SK-N-DZ (cell line): ENCODE measurements at places on chromosomes 2 and 18.

GRCh38 chr2:119158563-119159347 lies at the start of gene C1QL2:
Gene C1QL2, minus strand, starts transcription at chr2:119158751. Its CDS starts 482 bp downstream, at chr2:119158269.
- no peak for DNase-seq

- no peak for DNase-seq
Measured at GRCh38 chr18:24208270-24209035, 69.6 kb downstream of the CABYR start.

DNA sequence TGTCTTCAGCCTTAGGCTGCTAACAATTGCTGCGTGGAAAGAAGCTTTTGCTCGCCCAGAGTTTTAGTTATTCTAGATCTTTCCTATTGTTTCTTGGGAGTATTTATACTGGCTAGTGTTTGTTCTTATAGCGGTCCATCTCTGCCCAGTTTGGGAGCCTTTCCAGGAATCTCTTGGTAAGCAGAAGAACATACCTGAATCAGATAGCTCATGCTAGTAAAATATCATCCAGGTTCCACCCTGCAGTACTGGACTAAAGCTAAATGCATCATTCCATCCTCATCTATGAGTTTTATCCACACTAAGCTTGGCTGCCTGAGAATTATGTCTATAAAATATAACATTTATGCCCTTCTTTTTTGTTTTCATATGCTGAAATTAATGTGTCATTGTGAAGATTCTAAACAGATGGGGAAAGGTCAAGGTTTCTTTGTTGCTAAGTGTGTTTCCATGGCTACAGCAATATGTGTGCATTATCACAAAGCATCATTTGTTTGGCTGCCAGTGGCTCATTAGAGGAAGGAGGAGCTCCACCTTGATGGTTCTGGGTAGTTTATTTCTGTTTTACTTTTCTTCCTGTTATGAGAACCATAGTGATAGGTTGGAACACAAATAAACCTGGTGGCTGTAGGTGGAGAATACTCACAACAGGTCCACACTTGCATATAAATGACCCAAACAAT lies 182.8 kb downstream of the PIK3C3 start:
- no peak for DNase-seq

DNA sequence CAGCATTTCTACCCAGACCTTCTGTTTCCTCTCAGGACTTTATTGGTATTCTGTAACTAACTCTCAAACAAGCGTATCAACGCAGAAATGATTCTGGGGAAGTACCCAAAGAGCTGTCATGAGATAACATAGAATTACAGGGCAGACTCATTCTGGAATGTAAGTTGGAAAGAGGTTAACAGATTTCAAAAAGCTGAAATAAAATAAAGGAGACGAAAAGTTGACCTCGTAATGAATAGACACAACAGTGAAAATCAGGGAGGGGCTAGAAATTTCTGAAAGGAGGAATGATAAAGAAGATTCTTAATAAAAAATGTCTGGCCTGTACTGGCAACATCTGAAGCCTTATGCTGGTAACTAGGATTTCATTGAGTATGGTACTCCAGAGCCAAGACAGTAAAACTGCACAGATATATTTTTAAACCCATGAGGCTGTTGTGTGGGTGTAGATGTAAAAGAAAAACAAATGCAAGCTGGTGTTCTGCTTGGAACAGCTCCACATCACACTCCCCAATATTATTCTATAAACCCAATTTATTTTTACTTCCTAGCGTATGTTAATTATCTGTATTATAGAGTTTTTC lies 23.9 kb downstream of the RBMS1 start:
- DNase-seq = no peak

GRCh38 chr2:155190342-155190741 lies 491.8 kb downstream of the KCNJ3 start:
- no peak for DNase-seq

GRCh38 chr2:207143215-207144172 lies 22.3 kb downstream of the KLF7 start:
- no peak for DNase-seq

GRCh38 chr2:183951630-183952029 lies 646.7 kb upstream of the ZNF804A start:
- no peak for DNase-seq

- no peak for DNase-seq
Measured at GRCh38 chr18:72866442-72866900, 1.3 kb downstream of the NETO1 start.

- DNase-seq = no peak
Measured at GRCh38 chr18:77001979-77002378, 130.6 kb downstream of the MBP start.

- DNase-seq = no peak
Measured at GRCh38 chr2:187075199-187075635, 226.2 kb upstream of the ZSWIM2 start.

DNA sequence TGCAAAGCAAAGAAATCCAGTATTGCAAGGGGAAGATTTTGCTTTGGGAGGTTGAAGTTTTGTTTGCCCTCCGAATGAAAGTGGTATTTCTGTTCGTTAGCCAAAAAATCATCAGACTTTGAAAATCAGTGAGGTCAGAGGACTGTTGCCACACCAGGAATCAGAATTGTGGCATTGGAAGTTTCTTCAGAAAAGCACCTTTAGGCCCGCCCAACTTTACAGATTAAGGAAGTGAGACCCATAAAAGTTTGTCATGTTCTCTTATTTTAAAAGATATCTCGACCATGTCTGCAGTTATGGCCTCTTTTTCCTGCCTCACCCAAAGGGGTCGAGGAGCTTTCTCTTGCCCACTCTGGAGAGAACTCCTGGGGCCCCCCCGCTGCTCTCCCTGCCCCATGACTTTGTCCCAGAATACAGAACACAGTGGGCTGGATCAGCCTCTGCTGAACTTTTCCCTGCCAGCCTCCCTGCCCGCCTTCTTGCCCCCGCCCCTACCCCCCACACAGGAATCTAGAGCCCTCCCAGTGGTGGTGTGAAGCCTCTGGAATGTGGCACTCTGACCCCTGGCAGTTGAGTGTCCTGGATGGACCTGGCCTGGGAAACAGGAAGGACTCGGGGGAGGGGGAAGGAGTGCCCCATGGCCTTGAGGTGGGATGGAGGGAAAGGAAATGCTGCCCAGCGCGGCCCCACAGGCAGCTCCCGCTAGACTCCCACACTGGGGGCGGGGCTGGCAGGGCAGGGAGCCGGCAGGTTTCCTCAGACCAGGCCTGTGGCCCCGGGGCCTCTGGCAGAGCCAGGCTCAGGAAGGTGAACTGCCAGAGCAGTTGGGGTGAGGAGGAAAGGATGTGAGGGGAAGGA lies 25.3 kb downstream of the CRIM1 start:
- no peak for DNase-seq

DNA sequence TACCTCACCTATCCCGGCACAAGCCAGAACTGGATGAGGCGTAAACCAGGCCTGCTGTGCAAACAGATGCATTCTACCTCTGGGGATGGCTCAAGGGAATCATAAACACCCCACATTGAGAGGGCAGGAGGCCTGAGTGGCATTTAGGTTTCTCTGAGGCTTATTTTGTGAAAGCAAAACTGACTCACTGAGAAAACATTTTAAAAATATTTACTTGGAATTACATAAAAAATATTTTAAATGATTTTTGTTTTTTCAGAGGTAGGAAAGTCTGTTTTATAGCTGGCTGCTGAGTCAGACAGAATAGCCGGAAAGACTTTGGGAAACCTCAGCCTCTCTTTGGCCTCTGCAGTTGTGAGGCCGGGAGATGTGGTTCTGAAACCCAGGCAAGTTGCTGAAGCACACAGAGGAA lies 244.1 kb downstream of the NCKAP5 start:
- no peak for DNase-seq

- DNase-seq = no peak
Measured at GRCh38 chr2:51220606-51221005, 188.7 kb upstream of the NRXN1 start.

DNA sequence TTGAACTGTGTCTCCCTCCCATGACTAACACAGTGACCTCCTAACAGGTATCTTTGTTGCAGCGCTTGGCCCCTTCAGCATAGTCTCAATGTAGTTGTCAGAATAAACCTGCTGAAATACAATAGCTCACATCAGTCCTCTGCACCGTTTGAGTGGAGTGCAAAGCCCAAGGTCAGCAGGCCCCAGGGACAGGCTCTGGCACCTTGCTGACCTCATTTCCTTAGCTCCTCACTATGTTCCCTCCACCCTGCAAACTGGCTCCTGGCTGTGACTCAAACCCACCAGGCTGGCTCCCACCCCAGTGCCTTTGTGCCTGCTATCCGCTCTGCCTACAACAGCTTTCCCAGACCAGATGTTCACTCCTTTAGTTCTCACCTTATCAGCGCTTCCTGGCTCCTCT lies 146.7 kb downstream of the LRATD1 start:
- no peak for DNase-seq

DNA sequence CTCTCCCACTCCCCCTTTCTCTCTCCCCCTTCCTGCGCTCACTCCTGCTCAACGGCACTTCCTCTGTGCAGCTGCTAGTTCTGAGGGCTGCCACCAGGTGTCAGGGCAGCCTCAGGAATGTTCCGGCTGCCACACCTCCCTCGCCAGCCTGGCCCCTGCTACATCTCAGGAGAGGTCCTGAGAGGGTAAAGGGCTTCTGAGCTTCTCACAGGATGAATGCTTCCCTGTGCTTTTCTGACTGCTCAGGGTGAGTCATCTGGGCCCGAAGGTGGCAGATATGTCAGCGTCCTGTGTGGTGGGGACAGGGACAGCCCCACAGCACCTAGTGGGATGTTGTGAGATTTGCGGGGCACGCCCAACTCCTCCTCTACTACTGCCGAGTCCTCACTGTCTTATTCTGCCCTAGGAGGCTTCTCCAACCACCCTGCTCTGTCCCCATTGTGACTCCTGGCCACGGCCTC lies 49.0 kb downstream of the PLEKHB2 start:
- DNase-seq = peak; percentile 71

GRCh38 chr18:59382383-59382782 lies 23.3 kb upstream of the LMAN1 start:
- no peak for DNase-seq

DNA sequence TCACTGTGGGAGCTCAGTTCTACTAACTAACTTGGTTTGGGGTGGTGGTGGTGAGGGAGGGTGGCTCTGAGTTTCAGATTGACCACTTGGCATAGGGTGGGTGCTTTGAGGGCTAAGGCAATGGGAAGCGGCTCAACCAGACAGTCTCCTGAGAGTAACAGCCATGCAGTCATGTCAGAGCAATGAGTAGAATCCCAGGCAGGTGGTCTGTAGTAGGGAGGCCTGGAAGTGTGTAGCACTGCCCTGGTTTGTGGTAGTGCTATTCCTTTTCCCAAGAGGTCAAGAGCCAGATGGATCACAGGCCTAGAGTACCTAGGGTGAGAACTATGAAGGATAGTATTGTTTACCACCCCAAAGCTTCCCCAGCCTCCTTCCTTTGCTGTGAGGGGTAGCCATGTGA lies 18.7 kb upstream of the RAPH1 start:
- no peak for DNase-seq

DNA sequence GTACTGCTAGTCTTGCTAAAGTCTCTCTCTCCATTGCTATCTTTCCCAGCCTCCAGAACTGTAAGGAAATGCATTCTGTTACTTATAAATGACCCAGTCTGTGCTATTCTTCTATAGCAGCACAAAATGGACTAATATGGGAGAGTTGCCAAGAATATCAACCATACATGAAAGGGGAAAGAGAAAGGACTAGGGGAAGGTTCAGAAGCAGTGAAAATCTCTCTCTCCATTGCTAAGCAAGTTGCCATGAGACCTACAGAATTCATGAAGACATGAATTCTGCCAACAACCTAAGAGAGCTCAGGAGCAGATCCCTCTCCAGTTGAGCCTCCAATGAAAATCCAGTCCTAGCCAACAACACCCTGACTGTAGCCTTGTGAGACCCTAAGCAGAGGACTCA lies 3.6 kb upstream of the TRABD2A start:
- no peak for DNase-seq

GRCh38 chr2:232926431-232926939 lies 56.4 kb downstream of the SNORC start:
- DNase-seq = no peak

GRCh38 chr2:121068851-121069250 lies 216.2 kb downstream of the TFCP2L1 start:
- DNase-seq = no peak

DNA sequence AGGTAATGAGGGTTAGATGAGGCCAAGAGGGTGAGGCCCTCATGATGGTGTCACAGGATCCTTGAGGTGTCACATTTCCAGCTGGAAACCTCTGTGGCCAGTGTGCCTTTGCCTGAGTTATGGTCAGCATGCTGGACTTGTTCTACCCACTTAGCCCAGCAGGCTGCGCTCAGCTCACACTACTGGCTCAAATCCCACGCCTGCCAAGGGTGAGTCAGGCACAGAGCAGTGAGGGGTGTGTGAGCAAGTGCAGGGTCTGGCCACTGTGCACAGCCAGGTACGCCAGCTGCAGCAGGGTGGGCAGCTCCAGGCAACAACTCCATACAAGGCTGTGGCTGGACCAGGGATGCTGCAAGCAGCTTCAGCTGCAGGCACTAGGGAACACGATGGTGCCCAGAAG lies 616.6 kb upstream of the FSHR start:
- DNase-seq = peak; percentile 10

- no peak for DNase-seq
Measured at GRCh38 chr2:236511266-236511665, 58.4 kb upstream of the ACKR3 start.

DNA sequence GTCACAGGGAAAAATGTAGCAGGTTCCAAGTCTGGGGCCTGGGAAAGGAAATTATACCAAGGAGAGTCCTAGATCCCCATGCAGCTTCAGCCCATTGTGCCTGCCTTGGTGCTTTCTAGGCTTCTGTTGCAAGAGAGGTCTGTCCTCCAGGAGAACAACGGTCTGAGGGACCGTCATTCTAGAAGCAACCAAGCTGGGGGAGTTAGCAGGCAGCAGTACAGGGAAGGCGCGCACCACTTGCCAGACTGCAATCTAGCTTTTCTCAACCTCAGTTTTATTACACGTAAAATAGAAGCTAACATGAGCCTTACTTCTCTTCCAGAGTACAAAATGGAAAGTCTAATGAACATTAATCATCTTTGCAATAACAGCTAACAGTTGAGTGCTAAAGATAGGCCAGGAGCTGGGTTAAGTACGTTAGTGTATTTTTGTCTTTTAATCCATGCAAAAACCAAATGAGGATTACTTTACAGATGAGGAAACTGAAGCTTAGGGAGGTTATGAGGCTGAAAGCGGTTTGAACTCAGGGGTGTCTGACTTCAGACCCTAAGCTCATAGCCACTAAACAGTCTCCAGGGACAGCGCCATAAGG lies 1.9 kb downstream of the TCF23 start:
- no peak for DNase-seq

DNA sequence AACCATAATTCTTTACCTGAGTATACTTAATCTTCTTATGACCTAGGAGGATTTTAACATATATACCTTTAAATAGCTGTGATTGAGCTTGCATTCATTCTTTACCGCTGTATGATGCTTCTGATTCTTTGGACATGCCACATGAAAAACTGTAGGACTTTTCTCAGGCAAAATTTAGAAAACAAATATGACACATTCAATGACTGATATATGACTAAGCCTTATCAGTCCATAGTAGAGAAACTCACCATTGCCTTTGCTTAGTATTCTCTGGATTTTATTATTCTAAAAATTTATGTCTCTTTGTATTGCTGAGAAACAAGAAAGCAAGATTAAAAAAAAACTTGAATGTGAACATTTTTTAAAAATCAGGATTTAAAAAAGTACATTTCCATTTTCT lies 3.7 kb downstream of the FAM171B start:
- DNase-seq = no peak

GRCh38 chr2:196066291-196067087 lies 2.1 kb downstream of the DNAH7 start:
- DNase-seq = no peak

- DNase-seq = no peak
Measured at GRCh38 chr2:86035883-86036668, 69.6 kb downstream of the POLR1A start.

- DNase-seq = peak; percentile 17
Measured at GRCh38 chr18:13680612-13681011, 45.7 kb downstream of the FAM210A start.
